ENCODE measurements at places on chromosomes 3 and 15.

GRCh38 chr15:86044981-86045380, 34.7 kb upstream of the AGBL1 start:
- no peak for DNase-seq

DNA sequence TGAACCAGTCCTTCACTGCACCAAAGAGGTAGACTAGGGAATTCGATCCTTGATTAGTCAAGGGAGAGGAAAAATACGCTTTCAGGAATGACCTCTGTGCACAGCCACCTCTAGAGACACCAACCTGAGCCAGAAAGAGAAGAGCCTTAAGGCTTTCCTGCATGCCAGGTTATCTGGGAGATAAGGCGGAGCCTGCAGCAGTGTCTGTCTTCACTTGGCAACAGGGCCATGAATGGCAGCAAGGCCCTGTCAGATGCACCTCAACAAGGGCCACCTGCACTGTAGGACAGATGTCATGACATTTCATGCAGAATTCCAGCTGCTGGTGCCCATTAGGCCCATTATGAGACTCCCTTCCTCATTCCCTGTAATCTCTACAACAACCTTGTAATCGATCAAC, 88.1 kb downstream of the MEX3B start:
- DNase-seq = no peak

DNA sequence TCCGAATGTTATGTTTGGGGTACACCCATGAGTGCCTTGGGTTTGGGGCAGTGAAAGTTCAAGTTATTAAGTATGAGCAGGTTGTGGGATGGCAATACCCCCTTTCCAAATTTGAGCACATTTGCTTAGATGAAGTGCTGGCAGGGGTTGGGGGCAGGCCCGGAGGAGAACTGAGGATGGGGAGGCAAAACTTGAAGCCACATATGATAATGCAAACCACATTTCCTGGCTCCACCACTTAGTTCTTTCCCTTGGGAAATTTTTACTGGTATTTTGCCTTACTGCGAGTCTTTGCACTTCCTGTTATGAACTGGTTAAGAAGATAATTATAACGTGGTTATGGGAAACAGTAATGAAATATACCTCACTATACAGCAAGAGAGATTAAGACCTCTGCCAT, 336.0 kb upstream of the ONECUT1 start:
- no peak for DNase-seq

DNA sequence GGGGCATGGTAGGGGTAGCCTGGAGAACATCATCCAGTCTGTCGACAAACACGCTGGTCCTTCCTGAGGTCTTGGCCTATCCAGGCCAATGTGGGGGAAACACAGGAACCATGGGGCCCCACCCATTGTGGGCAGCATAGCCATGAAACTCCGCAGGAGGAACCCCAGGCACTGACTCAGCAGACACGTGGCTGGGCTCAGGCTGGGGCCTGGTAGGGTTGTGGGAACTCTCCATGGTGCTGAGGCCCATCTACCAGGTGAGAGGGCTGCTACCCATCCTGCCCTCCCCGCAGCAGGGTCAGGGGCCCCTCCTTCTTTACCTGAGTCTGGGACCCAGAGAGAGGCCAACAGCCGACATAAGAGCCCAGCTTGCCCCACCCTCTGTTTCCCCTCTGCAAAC, 22.6 kb upstream of the CACNA2D2 start:
- DNase-seq = no peak

- DNase-seq = no peak
Measured at GRCh38 chr15:47661661-47662180, 55.6 kb upstream of the SEMA6D start.

GRCh38 chr3:48222616-48223513, at the start of gene CAMP:
TSS of gene CAMP (plus strand) at chr3:48223495. CDS start at chr3:48223512, 17 bp downstream.
- peak; percentile 21 for DNase-seq

DNA sequence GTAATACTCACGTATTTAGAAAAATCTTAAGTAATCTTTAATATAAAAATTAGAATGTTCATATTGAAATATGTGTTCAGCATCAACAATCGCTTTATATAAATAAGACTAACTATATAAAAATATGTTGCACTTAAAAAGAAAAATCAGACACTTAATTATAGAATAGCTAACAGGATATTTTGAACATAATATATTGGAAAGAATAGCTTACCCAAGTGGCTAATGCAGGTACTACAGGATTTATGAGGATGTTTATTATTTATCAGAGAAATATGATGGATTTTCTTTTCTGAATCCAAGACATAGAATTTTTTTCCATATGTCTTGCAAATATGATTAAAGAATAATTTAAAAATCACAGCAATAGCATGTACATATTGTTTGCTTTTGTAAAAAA, 567.9 kb upstream of the GBE1 start:
- no peak for DNase-seq

- no peak for DNase-seq
Measured at GRCh38 chr15:40103864-40104271, 4.8 kb downstream of the BMF start.

GRCh38 chr15:59437142-59437816, 707 bp upstream of the FAM81A start:
- DNase-seq = no peak

DNA sequence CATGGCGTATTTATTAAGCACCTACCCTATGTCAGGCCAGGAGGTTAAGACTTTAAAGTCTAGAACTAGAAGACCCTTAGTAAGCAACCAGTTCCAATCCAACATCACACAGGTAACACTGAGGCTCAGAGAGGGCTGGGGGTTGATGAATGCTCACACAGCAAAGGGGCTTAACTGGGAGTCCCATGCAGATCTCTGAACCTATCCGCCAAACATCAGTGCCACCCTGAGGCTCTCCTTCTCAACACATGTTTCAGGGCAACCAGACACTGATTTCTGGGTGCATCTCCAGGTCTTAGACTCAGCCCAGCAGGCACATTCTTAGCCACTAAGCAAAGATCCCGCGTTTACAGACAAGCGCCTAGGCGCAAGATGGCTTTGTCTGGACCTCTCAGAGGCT, 92.0 kb upstream of the SLC6A11 start:
- DNase-seq = no peak
